Ureter (tissue), 1 donor: ENCODE measurements at places on chromosomes 5 and 9.

GRCh38 chr9:20684875-20685696 lies 1.0 kb downstream of the FOCAD start:
- DNase-seq, result no peak

GRCh38 chr5:43294226-43294625 lies 19.0 kb downstream of the HMGCS1 start:
- DNase-seq, result no peak

DNA sequence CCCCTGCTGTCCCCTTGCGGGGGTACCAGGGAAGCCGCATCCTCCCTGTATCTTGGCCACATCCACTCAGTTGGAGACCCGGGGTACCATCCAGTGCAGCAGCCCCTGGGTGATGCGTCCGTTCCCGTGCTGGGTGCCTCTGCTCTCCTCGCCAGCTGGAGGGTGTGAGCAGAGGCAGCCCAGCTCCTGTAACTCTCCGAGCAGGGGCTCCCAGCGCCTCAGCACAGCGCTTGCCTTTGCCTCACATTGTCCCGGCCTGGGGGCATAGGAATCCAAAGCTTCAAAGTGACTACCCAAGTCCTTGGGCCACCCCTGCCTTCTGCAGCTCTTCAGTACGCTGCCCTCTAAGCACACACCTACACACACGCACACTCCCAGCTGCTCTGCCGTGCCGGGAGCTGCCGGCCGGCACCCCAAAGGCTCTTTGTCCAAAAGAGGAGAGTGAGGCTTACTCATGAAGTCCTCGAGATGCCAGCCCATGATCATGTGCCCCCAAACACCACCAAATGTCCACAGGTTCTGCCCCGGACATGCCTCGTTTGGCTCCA lies 733 bp downstream of the ANGPTL2 start:
- no peak for DNase-seq

DNA sequence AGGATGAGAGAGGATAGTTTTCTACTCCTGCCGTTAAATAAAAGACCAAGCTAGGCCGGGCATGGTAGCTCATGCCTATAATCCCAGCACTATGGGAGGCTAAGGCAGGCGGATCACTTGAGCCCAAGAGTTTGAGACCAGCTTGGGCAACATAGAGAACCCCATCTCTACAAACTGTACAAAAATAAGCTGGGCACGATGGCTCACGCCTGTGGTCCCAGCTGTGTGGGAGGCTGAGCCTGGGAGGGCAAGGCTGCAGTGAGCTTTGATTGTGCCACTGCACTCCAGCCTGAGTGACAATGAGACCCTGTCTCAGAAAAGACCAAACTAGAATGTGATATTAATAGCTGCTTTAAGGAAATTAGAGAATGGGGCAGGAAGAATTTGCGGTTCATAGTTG lies 158.4 kb downstream of the NIPBL start:
- no peak for DNase-seq

DNA sequence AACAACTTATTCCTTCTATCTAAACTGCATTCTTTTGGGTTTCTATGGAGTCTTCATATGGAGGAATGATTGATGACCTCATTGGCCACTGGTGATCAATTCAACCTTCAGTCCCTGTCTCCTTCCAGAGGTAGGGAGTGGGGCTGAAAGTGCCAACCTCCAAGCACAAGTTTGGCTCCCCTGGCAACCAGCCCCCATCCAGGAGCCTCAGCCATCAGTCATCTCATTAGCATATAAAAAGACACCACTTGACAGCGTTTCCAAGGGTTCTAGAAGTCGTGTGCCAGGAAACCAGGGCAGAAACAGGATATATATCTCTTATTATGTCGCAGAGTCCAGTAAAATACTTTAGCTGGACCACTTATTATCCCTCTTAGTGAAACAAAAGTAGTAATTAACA lies 9.8 kb downstream of the SLC31A2 start:
- no peak for DNase-seq

DNA sequence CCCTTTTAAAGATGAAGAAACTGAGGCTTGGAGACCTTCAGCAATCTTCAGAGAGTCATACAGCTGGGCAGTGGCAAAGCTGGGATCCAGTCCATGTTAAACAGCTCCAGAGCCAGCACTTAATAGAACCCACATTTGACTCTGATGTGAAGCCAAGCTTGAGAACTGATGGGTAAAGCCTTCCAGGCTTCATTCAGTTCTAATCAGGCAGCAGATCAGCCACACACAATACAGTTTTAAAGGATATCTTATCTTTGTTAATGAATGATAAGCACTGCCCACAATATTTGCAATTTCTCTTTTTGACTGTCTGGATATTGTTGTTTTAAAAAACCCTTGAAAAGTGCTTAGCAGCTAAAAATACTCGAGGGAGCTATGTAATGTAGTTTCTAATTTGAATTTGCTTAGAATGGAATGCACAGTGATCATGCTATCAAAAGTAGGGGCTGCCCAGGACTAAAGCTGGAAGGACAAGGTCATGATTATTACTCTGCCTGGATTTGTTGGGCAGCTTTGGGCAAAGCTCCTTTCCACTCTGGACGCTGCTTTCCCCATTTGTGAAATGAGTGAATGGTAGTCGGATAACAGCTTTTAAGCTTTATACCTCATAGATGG lies 31.3 kb upstream of the HTR4 start:
- DNase-seq, result no peak

DNA sequence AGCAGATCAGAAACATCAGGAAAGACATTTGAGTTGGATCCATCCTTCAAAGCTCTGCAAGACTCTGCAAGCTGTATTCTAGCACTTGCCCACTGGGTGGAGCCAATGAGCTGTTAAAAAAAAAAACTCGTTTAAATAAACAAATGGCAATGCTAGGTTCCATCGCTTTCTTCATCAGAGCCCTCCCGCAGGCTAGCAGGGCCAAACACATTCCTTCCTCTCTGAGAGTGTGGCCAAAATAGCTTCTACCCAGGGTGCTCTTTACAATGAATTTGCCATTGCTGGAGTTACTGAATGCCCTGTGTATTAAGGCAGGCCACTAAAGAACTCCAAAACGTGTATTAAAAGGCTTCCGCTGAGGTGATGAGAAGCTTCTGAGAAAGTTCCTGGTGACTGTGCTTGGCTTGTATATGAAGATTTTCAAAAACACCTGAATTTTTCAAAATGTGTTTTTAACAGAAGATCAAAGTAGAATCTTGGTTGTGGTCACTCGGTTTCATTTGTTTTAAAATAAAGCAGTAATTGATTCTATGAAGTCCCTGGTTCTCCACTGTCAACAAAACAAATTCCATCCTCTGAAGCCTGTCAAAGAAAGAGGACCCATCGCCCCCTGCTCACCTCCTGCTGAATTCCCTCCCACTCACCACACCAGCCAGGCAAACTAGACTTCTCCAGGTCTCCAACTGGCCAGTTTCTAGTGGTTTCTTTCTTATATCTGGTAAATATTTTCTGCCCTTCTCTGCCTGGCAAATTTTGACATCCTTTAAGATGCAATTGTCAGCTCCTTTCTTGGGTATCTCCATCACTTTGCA lies 36.5 kb upstream of the EQTN start:
- DNase-seq, result peak; percentile 66

DNA sequence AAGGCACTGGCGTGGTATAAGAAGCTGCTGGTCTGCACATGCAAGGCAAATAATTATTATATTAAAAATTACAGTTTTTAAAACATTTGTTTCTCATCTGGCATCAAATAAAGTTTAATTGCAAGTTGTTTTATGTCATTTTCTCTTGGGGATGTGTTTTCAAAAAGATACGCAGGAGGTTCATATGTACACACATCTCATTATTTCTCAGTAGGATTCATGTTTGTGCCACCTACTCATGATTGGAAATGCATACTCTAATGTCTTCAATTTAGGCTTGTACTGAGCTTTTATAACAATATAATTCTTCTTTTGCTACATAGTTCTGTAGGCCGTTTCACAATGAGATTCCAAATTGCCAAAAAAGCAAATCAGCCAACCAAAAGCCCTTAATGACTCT lies 244.2 kb upstream of the MEF2C start:
- DNase-seq, result no peak

- DNase-seq, result no peak
Observed at GRCh38 chr5:174982485-174982884, 258.1 kb downstream of the MSX2 start.

DNA sequence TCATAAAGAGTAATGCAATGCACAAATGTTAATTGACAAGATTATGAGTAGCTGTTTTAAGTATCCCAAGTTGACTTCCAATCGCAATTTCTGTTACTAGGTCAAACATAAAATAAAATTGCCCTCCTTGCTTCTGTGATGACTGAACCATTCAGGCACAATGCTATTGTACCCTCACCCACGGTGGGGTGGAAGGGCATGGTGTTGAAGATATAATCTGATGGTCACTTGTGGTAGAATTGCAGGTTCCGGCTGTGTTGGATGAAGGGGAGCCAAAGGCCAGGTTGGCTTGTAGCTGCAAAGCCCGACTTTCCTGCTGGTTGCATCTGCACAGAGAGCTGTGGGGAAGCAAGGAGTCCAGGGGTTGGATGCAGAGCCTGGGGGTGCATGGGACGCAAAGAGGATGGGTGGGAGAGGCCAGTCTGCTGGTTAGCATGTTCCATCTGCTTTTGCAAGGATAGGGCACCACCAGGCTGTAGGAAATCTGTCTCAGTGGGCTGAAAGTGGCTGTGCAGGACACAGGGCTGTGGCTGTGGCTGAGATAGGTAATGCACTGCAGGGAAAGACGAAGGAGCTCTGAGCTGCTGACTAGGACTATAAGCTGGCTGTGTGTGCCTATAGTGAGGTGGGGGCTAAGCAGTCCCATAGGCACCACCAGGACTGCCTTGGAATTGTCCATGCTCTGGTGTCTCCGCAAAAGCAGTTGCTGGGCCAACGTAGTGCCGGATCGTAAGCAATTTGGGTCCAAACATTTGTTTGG lies 31.5 kb upstream of the PUM3 start:
- DNase-seq, result no peak

- no peak for DNase-seq
Observed at GRCh38 chr5:133415906-133416305, 196.4 kb downstream of the FSTL4 start.

- DNase-seq, result no peak
Observed at GRCh38 chr9:28820741-28821140, 1247.5 kb upstream of the C9orf72 start.
